ENCODE measurements at places on chromosomes 5 and 9.

DNA sequence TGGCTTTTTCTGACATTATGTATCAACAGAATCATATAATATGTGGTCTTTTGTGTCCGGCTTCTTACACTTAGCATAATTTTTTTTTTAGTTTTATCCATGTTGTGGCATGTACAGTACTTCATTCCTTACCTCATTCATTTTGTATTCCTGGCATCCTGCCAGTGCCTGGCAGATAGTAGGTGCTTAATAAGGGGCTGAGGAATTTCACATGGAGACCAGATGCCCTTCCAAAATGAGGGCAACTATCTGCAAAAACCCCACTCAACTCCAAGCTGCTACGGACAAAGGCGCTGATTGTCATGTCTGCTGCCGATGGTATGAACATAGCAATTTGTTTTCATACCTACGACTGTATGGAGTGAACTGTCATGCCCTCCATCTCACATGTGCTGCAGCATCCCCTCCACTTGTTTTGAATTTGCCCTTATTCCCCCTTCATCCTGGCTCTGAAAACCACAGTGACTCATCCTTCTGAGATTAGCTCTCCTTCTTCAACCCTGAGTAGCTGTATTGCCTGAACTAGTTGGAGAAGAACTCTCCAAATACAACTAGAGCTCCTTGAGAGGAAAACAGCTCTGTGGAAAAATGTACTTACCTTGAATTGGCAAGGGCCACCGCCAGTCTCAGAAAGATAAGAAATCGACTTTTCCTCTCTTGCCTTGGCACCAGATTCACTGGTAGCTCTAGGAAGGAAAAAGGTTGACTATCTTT lies 41.3 kb upstream of the FOXE1 start:
- no peak for DNase-seq

- no peak for DNase-seq
These were observed 22.1 kb upstream of the GRPEL2 start for GRCh38 chr5:149323210-149323609.

GRCh38 chr9:9275601-9276000 lies 1337.2 kb downstream of the PTPRD start:
- no peak for DNase-seq

DNA sequence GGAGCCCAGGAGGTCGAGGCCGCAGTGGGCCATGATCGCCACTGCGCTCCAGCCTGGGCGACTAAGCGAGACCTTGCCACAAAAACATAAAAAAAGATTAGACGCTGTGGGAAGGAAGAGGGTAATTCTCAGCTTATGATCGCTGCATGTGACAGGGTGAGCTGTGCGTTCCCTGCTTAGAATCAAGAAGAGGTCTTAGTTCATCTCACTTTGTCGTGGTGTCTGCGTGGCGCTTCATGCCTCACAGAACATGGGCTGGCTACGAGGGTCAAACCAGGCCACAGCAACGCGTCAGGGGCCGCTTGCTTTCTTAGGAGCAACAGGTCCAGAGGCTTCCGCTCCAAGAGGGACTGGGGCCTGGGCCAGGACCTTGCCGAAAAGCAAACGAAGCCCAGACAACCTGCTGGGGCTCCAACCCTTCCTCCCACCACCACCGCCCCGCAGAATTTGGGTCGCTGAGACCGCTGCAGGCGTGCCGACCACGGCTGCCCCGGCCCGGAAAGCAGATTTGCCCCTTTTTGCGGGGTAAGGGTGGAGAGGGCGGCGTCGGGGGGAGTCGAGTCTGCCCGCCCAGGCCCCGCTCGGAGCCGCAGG lies 10.0 kb upstream of the GRIN1 start:
- peak; percentile 36 for DNase-seq

DNA sequence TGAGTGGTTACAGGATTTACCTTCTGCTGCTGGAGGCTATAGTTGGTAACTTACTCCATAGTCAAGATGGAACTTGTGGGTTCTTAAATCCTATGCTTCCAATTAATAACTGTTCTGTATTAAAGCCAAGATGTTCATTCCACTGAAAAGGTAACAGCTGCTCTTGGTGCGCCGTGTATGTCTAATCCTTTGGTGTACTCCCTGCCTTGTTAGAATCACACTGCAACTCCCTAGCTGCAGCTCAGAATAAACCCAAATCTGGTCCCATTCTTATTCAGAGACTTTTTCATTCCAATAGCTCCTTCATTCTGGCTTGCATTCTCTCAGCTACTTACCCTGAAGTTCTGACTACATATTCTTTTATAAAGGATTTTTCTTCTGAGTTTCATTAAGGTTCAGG lies 1355.5 kb downstream of the MAT2B start:
- no peak for DNase-seq

DNA sequence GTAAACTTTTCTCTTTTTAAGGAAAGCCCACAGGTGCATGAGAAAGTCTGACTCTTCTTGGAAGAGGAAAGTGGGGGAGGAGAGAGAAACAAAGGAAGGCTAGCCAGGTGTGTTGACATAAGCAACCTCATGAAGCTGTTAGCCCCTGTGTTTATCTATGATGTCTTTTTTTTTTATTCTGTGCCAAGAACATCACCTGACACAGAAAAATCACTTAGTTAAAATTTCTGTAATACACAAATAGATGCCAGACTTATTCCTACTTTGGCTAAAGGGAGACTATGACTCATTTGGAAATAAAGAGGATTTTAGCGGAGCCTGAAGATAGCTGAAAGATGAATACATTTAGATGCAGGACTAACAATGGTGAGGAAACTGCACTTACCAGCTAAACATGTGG lies 58.3 kb downstream of the BAAT start:
- DNase-seq = no peak

DNA sequence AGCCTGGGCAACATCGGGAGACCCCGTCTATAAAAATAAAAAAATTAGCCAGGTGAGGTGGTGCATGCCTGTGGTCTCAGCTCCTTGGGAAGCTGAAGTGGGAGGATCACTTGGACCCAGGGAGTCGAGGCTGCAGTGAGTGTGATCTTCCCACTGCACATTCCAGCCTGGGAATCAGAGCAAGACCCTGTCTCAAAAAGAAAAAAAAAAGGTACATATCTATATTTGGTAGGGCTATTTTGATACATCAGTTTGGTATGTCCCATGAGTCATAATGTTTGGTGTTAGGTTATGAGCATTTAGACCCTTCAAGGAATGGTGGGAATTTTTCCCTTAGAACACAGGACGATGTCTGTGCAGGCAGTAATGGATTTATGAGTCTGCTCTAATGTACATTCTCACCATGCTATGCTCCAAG lies 55.3 kb upstream of the POU4F3 start:
- DNase-seq = no peak

DNA sequence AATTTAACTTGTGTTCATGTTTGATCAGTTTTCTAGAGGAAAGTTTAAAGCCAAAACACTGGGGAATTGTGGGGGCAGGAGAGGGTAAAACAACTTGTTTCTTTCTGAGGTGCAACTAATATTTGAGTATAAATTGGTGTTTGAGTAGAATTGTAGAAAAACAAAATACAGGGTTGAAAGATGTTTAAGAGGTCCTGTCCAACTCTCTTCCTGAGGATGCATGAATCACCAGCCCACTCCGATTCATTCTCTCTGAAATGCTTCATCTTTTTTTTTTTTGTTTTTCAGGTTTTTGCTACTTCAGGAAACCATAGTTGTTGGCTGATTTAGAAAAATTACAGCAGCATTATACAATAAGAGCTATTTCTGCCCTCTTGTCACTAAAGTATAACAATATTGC lies 42.4 kb upstream of the TMC1 start:
- DNase-seq = no peak

GRCh38 chr5:16687898-16688297 lies 71.1 kb upstream of the RETREG1 start:
- DNase-seq = no peak

GRCh38 chr5:59562756-59563389 lies 330.7 kb downstream of the PDE4D start:
- peak; percentile 22 for DNase-seq

GRCh38 chr5:160485364-160485969 lies 63.8 kb downstream of the PTTG1 start:
- DNase-seq = no peak

GRCh38 chr5:36028816-36029465 lies 37.7 kb downstream of the UGT3A2 start:
- DNase-seq = no peak

DNA sequence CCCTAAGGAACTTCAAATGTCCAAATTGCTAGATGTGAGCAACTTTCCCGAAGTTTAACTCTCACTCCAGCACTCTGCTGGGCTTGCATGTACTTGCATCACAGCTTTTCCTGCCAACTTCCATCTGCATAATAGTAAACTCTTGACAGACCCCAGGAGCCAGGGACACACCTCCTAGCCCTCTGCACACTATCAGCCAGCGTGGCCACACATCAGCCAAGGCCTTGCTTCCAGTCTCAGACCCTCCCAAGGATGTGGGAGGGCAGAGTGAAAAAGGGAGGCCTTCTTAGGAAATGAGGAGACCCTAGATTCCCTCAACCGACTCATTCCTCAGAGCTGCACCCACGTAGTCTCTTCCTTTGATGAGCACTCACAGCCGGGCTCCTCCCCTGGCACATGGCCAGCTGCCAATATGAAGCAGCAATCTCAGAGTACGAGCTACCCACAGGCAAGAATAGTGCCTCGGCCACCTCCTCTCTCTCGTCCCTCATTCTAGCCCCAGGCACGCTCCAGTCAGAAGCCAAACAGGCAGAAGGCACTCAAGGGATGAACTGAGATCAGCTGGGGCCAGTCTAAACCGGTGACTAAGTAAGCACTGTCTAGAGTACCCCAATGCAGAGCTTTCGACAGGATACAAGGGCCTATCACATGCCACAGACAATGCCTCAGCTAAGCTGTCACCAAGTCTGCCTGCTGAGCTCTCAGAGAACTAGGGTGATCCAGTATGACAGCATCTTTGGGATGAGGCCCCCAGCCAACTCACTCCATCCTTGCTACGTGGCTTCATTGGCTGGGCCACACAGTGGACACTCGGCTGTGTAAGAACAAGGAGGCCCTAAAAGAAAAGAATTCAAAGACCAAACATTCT lies 2.3 kb downstream of the P4HA2 start:
- DNase-seq = peak; percentile 36

- DNase-seq = no peak
These were observed 42.2 kb downstream of the FAM240B start for GRCh38 chr9:38677660-38678303.

DNA sequence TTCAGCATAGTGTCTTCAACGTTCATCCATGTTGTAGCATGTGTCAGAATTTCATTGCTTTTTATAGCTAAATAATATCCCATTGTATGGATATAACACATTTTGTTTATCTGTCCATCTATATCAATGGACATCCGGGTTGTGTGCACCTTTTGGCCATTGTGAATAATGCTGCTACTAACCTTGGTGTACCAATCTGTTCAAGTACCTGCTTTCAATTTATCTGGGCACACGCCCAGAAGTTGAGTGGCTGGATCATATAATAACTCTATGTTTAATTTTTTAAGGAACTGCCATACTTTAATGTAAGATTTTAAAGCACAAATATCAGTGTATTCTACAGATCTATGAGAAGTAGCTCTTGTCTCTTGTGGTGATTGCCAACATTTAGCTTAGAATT lies 43.5 kb downstream of the SCAI start:
- DNase-seq = no peak

All from activated naive CD8-positive, alpha-beta T cell treated with anti-CD3 and anti-CD28 coated beads, Interleukin-2, amount 50 U/mL, for 24 hours (primary cell).